ENCODE measurements at places on chromosomes 3 and 15.

- no peak for DNase-seq
Measured at GRCh38 chr3:12990781-12991480, 82.3 kb downstream of the IQSEC1 start.

DNA sequence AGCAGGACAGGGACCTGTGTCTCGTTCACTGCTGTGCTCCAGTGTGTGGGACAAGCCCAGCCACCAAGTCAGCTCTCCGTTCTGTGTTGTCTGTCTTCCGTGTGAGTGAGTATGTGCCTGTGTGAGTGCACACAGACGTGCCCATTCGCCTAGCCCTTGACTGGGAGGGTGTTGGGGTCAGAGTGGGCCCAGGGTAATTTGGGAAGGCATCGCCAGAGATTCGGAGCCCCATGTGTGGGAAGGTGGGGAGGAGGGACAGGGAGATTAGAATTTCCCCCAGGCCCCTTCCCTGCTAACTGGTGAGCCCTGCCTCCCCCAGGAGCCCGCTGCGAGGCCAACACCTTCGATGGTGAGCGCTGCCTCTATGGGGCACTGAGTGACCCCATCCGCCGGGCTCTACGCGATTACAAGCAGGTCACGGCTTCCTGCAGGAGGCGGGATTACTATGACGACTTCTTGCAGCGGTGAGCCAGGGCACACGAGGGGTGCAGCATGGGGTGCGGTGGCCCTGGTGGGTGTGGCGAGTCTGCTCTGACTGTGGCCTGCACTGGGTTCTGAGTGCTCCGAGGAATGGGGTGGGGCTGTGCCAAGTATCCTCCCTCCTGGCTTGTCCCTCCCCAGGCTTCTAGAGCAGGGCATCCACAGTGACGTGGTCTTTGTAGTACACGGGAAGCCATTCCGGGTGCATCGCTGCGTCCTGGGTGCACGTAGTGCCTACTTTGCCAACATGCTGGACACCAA is 3.1 kb downstream of the ABTB1 start:
- DNase-seq: no peak

DNA sequence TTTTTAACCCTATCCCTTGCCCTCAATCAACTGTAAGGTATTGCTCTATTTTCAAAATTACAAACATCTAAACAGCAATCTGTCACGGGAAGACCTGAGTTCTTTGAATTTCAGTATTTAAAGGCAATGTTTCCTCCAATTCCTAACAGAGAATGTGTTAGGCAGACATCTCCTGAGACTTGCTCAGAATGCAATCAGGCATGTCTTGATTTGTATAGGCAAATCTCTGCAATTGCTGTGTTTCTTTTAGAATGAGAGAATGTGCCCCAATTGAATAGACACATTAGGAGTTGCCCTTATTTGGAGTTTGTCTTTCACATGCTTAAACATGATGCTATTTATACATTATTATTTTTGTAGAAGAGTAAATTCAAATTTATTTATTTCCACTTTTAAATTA is 205.6 kb downstream of the CADM2 start:
- DNase-seq: no peak

- DNase-seq: no peak
Measured at GRCh38 chr3:44001072-44001471, 240.6 kb upstream of the TOPAZ1 start.

DNA sequence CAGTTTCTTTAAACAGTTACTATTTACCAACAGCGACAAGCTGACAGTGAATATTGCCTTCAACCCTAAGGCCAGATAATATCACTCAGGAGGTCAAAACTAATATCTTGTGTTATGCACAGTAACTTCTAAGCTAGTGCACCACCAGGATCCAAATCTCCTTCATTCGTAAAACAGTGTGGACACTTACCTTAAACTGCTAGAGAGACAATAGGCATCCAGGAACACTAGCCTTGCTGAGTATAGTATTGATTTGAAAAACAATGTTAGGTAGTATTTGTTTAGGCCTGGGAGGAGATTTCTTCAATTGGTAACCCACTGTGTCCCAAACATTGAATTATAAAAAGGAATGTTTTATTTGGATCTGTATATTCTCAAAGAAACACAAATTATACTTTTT is 707.9 kb upstream of the UBE2E2 start:
- no peak for DNase-seq

Data from stimulated activated CD4-positive, alpha-beta T cell treated with anti-CD3 and anti-CD28 coated beads, Interleukin-1b, Interleukin-23, amount 100 ng/mL, for 24 hours (primary cell).